ENCODE measurements at places on chromosomes 7 and 10.

- peaks cover 31% of the 10 kb centered on the region for H3K36me3 ChIP-seq
- H3K4me1 ChIP-seq, result no peaks in the 10 kb centered on the region
- H3K27me3 ChIP-seq, result no peaks in the 10 kb centered on the region
- no peak overlapping the region for H3K27ac ChIP-seq
- no peak for DNase-seq
These were observed 10.9 kb downstream of the SEC31B start for GRCh38 chr10:100508691-100509150.

DNA sequence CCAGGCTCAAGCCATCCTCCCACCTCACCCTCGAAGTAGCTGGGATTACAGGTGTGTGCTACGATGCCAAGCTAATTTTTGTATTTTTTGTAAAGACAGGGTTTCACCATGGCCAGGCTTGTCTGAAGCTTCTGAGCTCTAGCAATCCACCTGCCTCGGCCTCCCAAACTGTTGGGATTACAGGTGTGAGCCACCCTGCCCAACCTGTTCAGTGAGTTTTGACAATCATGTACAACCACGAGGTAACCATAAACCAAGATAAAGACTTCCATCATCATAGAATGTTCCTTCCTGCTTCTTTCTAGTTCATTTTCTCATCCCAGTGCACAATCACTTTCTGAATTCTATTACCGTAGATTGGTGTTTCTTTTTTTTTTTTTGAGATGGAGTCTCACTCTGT lies 30.5 kb upstream of the MKRN1 start:
- H3K27ac ChIP-seq, result no peak overlapping the region
- H3K27me3 ChIP-seq, result no peaks in the 10 kb centered on the region
- no peaks in the 10 kb centered on the region for H3K4me1 ChIP-seq
- no peak for DNase-seq

DNA sequence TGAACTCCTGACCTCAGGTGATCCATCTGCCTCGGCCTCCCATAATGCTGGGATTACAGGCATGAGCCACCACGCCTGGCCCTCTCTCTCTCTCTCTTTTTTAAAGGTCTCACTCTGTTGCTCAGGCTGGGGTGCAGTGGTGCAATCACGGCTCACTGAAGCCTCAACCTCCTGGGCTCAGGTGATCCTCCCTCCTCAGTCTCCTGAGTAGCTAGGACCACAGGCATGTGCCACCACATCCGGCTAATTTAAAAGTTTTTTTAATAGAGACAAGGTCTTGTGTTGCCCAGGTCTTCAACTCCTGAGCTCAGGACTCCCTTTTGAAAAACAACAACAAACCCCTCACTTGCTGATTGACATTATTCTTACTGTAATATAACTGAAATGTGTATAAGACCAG lies 11.6 kb downstream of the PALD1 start:
- H3K36me3 ChIP-seq, result peaks cover 9% of the 10 kb centered on the region
- H3K27ac ChIP-seq, result no peak overlapping the region
- H3K27me3 ChIP-seq, result no peaks in the 10 kb centered on the region

DNA sequence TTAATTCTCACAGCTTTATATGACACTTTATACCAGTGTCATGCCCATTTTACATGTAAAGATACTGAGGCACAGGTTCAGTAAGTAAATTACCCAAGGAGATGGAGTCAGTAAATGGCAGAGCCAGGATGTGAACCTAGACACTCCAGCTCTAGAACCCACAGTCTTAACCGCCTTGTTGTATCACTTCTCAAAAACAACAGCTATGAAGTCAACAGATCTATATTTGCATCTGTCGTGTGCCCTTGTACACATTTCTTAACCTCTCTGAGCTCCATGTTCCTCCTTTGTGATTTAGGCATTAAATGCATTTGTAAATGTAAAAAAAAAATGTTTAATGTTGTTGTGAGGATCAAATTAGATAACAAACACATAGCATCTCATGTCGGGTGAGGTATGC lies 716.2 kb downstream of the SUGCT start:
- DNase-seq, result no peak
- no peaks in the 10 kb centered on the region for H3K36me3 ChIP-seq
- H3K4me1 ChIP-seq, result no peaks in the 10 kb centered on the region
- H3K4me3 ChIP-seq, result no peak overlapping the region
- H3K27ac ChIP-seq, result no peak overlapping the region

DNA sequence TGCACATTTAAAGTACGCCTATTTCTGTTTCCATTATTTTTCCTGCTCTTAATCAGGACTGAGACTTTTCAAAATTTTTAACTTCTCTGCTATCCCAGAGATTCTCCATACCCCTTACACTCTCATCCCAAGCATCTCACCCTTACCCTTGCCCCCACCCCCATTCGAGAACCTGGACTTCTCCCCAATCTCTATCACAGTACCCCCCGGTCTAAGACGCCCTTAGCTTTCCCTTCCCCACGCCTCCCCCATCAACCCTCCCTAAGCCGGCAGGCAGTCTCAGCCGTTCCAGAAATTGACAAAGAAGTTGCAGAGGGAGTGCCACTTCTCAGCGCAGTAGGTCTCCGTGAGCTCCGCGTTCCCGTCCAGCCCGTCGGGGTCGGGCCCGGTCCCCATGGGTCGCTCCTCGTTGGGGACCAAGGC lies 1.4 kb downstream of the FGFBP3 start:
- no peak for DNase-seq
- peak overlapping the region; percentile 78 for H3K4me3 ChIP-seq
- no peaks in the 10 kb centered on the region for H3K27me3 ChIP-seq

- no peak overlapping the region for H3K27ac ChIP-seq
- no peak for DNase-seq
- H3K36me3 ChIP-seq, result no peaks in the 10 kb centered on the region
- no peaks in the 10 kb centered on the region for H3K27me3 ChIP-seq
These were observed 246.9 kb downstream of the NSUN6 start for GRCh38 chr10:18404530-18404929.

DNA sequence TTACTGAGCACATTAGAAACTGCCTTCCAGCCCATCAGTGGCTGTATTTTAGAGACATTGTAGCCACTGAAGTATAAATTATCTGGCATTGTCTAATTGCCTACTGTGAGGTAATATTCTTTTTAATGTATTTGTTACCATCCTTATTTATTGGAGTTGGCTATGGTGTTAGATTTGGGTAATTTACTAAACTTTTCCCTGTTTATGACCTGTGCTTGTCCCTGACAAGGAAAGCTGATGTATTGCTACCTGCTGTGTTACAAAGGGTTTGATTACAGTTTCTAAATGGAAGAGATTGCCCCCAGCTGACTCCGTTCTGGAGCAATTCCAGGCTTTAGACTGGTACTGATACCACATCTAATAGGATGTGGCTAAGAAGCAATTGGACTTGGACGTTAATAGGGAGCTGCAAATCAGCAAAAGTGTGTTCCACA lies 12.3 kb upstream of the ASCC1 start:
- no peak overlapping the region for H3K27ac ChIP-seq
- H3K36me3 ChIP-seq, result peaks cover 77% of the 10 kb centered on the region
- H3K4me1 ChIP-seq, result peaks cover 35% of the 10 kb centered on the region
- no peak for DNase-seq
- H3K27me3 ChIP-seq, result no peaks in the 10 kb centered on the region

GRCh38 chr7:139117599-139118233 lies 8.2 kb upstream of the ZC3HAV1 start:
- H3K27ac ChIP-seq, result no peak overlapping the region
- no peaks in the 10 kb centered on the region for H3K27me3 ChIP-seq
- no peak for DNase-seq
- H3K4me3 ChIP-seq, result no peak overlapping the region
- no peaks in the 10 kb centered on the region for H3K36me3 ChIP-seq

- no peak overlapping the region for H3K27ac ChIP-seq
- H3K4me3 ChIP-seq, result no peak overlapping the region
- H3K4me1 ChIP-seq, result no peaks in the 10 kb centered on the region
- no peak for DNase-seq
- no peaks in the 10 kb centered on the region for H3K27me3 ChIP-seq
These were observed 38.1 kb downstream of the KIAA1549 start for GRCh38 chr7:138943061-138943460.

DNA sequence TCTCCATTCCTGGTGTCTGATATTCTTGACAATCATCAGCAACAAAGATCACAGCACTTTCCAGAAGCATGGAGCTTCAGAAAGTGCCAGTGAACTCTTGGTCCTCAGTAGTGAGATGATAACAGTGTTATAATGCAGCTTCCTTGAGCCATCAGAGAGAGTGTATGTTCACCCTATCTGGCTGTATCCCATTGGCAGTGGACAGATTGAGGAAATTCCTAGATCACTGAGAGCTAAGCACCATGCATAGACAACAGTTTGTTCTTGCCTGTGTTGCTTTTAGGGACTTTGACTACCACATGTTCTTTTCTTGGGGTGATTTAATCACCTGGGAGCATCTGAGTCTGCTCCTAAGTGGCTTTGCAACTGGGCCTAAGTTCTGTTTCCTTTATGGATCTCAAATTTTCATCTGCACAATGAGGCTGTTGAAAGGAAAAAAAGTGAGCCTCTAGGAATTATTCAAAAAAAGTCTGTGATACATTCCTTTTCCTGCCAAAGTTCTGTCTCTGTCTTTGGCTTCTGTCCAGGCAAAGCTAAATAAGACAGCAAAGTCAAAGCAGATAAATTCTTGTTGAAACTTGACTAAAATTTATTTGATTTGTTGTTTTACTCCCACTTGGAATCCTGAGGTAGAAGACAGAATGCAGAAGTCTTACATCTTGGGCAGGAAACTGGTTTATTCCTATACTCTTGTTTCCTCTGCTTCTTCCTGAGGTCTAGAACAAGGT lies 14.5 kb upstream of the ZNF282 start:
- H3K27me3 ChIP-seq, result no peaks in the 10 kb centered on the region
- peaks cover 6% of the 10 kb centered on the region for H3K4me1 ChIP-seq
- no peak overlapping the region for H3K27ac ChIP-seq
- H3K36me3 ChIP-seq, result peaks cover 56% of the 10 kb centered on the region
- no peak overlapping the region for H3K4me3 ChIP-seq

GRCh38 chr7:3272691-3273141 lies 28.3 kb upstream of the SDK1 start:
- no peaks in the 10 kb centered on the region for H3K27me3 ChIP-seq
- H3K4me3 ChIP-seq, result no peak overlapping the region
- H3K36me3 ChIP-seq, result no peaks in the 10 kb centered on the region
- H3K27ac ChIP-seq, result no peak overlapping the region
- no peaks in the 10 kb centered on the region for H3K4me1 ChIP-seq

GRCh38 chr7:112594397-112594796 lies 113.6 kb downstream of the LSMEM1 start:
- no peak overlapping the region for H3K27ac ChIP-seq
- H3K4me3 ChIP-seq, result no peak overlapping the region
- no peaks in the 10 kb centered on the region for H3K4me1 ChIP-seq
- no peak for DNase-seq
- no peaks in the 10 kb centered on the region for H3K27me3 ChIP-seq

DNA sequence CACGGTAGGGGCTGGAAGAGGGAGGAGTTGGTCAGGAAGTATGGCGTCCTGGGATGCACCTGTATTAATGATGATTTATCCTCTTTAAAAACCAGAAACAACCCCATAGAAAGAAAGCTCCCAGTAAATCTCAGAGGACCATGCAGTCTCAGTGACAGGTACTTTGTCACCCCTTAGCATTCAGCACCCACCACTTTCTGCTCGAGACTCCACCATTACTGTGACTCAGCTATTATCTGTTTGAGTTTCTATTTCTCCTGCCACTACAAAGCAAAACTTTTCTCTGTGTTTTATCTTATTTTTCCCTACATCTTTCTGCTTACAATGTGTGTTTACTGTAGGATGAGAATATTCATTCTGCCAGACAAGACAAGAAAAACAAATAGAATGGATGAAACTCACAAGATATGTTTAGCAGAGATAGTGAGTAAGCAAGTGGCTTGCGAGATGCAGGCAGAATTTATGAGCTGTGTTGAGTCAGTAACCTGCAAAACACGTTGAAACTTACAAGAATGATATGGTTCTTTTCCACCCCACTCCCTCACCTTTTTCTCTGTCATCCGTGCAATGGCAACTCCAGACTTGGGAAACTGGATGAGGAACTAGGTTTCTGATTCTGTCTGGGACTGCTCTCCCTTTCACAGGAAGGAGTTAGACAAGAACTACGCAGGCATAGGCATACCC lies 127.1 kb downstream of the AOAH start:
- no peaks in the 10 kb centered on the region for H3K36me3 ChIP-seq
- no peak overlapping the region for H3K4me3 ChIP-seq

GRCh38 chr10:2650328-2650727 lies 417.0 kb upstream of the PFKP start:
- no peak overlapping the region for H3K4me3 ChIP-seq
- H3K27me3 ChIP-seq, result no peaks in the 10 kb centered on the region
- no peaks in the 10 kb centered on the region for H3K4me1 ChIP-seq
- no peak for DNase-seq

- H3K27me3 ChIP-seq, result no peaks in the 10 kb centered on the region
- H3K4me1 ChIP-seq, result no peaks in the 10 kb centered on the region
- no peaks in the 10 kb centered on the region for H3K36me3 ChIP-seq
- no peak for DNase-seq
These were observed 98.6 kb downstream of the CREM start for GRCh38 chr10:35225204-35225603.

GRCh38 chr7:99433158-99433557 lies 5.4 kb downstream of the PTCD1 start:
- peaks cover 9% of the 10 kb centered on the region for H3K4me1 ChIP-seq
- no peak overlapping the region for H3K27ac ChIP-seq
- DNase-seq, result no peak
- no peaks in the 10 kb centered on the region for H3K27me3 ChIP-seq

GRCh38 chr7:7773334-7774309 lies 55.2 kb upstream of the RPA3 start:
- DNase-seq, result no peak
- H3K27me3 ChIP-seq, result no peaks in the 10 kb centered on the region
- H3K4me1 ChIP-seq, result peaks cover 2% of the 10 kb centered on the region
- no peak overlapping the region for H3K4me3 ChIP-seq

DNA sequence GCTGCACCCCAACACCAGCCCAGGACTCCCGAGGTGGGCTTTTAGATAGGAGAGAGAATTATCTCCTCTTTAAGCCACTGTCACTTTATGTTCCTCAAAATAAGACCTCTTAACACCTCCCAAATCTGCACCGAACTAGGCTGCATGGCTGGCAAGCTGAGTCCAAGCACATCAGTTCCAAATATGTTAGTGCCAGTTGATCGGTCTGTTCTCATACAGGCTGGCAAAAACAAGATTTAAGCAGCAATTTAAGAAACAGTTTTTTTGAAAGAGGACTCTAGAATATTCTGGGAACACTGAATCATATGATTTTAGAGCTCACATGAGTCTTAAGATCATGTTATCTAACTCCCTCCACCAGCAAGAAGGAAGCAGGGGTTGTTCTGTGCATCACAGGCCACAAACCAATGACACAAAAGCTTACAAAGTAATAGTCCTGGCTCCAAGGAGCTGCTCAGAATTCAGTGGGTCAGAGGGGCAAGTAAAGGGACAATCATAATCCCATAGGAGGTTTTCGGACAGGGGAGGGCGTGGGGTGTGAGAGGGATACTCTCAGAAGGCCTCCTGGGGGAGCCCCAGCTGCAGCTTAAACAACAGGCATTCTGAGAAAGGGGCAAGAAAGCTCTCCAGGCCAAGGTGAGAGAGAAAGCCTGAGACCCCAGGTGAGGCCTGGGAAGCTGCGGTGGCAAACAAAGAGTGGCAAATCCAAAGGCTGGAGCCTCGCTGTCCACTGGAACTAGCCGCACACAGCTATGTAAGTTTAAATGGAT lies 7.1 kb downstream of the COBL start:
- H3K36me3 ChIP-seq, result no peaks in the 10 kb centered on the region
- H3K27ac ChIP-seq, result no peak overlapping the region
- no peak for DNase-seq
- H3K27me3 ChIP-seq, result no peaks in the 10 kb centered on the region

- H3K4me1 ChIP-seq, result peaks cover 10% of the 10 kb centered on the region
- peaks cover 18% of the 10 kb centered on the region for H3K36me3 ChIP-seq
- H3K4me3 ChIP-seq, result no peak overlapping the region
- no peak overlapping the region for H3K27ac ChIP-seq
- no peaks in the 10 kb centered on the region for H3K27me3 ChIP-seq
These were observed 8.3 kb downstream of the XPNPEP1 start for GRCh38 chr10:109914966-109915365.
